Activated effector memory CD4-positive, alpha-beta T cell treated with Interleukin-2 at 50 U/mL for 16 hours (primary cell): ENCODE measurements at places on chromosomes 2 and 18.

DNA sequence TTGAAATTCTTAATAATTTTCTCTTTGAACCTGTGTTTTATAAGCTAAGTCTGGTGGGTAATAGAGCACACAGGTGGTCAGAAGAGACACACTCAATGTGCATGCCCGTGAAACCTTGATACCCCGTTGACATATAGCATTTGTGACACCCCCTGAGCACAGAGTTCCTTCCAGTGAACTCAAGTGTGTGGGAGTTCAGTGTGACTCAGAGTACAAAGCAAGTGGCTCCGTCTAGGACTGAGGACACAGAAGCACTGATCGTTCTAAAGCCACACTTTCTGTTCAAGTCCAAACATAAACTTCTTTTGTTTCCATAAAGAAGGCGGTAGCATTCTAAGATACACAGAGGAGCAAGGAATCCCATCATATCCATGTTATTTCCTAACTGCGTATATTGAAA, 523.6 kb downstream of the PID1 start:
- DNase-seq = no peak

DNA sequence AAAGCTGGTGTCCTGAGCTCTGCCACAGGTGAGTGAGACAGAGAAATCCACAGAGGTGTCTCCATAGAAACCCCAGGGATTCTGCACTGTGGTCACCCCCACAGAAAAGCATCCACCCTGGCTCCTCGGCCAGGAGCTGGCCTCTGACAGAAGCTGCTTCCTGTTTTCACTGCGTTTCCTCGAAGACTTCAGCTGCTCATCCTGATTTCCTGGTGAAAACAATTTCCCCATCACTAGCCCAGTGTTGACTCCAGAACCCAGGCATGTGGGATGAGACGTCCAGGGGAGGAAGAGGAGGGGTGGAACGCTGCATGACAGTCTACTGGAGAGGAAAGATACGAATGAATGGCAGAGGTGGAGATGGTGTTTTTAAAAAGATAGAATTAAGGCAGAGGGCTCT, 60.3 kb upstream of the GPR45 start:
- no peak for DNase-seq

DNA sequence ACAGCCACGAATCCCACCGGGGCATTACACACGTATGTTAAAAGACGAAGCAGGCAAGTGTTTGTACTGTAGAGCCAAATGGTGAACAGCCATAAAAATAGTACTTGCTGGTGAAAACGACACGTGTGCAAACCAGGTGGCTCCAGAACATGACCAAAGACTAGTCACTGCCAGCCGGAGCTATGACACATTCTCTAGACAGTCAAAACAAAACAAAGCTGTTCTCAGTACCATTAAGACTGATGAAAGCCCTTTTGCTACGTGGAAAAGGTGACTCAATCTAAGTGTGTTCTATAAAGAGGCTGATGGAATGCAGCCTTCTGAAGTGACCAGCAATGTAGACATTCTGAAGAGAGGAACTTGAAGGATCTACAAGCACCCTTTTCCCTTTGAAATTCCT, 367.7 kb upstream of the NETO1 start:
- DNase-seq = no peak

GRCh38 chr2:19330436-19330835, 28.0 kb downstream of the OSR1 start:
- no peak for DNase-seq

DNA sequence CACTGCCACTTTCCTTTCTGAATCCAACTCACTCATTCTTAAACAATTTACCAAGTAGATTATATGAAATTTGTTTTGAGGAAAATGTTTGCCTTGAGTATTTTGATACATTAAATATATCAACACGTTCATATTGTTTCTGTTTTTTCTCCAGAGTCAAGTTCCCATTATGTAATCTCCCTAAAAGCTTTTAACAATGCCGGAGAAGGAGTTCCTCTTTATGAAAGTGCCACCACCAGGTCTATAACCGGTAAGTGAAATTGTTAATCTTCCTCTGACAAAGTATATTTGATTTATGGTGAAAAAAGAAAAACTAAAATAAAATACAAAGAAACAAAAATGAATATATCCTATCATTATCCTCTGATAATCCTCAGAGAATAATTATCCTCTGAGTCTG, 838.6 kb downstream of the MBD2 start:
- no peak for DNase-seq

- DNase-seq = no peak
Observed at GRCh38 chr2:40480596-40480995, 28.7 kb upstream of the SLC8A1 start.

GRCh38 chr2:172307800-172308199, 119.6 kb upstream of the ITGA6 start:
- DNase-seq = no peak

DNA sequence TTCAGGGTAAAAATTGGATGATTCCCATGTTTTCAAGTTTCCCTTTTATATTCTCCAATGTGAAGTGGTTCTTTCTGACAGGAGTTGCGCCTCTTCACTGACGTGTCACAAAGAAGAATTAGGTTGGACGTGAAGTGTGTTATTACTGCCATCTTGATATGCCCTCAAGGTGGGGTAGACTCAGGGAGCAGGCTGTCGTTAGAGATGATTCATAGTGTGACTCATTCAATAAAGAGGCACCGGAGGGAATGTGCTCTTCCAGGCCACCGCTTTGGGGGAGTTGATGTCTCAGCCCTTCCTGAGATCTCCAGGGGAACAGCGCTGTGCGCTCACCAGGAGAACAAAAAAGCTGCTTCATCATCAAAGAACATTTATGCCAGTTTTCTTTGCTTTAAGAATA, 3.6 kb upstream of the DGKD start:
- DNase-seq = no peak

- DNase-seq = no peak
Observed at GRCh38 chr18:68840554-68841263, 42.8 kb downstream of the CCDC102B start.

GRCh38 chr2:98605076-98605475, 3.2 kb downstream of the COA5 start:
- DNase-seq = no peak

DNA sequence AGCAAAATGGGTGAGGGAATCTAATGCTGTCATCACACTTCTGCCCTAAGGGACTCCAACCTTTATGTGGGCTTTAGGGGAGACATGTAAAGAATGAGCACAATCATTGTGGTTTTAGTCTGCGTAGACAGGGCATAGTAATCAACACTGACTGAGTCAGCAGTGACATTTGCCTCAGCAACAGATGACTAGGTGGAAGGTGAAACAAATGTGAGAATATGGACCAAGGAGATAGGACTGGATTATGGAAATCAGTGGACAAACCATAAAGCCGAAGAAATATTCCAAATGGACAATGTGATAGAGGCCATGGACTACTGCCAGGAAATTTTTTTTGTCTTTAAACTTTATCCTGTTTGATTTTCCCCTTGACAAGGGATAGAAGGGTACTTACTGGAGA, 83.9 kb downstream of the PDK1 start:
- DNase-seq = no peak

DNA sequence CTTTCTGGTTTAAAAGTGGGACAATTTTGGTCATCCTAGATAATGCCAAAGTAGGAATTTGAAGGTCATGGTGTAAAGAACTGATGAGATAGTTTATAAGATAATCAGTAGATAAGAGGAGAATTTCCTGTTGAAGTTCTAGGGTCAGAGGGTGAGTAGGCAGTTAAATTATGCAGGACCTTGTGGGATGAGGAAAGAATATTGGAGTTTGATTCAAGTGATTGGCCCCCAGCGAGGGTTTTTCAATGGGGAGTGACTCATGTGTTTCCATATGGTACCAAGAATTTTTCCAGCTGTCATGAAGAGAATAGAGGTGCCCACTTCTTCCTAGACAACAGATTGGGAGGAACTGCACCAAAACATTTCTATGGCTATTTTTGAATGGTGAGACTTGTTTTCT, 940.2 kb upstream of the ZEB2 start:
- DNase-seq = no peak

DNA sequence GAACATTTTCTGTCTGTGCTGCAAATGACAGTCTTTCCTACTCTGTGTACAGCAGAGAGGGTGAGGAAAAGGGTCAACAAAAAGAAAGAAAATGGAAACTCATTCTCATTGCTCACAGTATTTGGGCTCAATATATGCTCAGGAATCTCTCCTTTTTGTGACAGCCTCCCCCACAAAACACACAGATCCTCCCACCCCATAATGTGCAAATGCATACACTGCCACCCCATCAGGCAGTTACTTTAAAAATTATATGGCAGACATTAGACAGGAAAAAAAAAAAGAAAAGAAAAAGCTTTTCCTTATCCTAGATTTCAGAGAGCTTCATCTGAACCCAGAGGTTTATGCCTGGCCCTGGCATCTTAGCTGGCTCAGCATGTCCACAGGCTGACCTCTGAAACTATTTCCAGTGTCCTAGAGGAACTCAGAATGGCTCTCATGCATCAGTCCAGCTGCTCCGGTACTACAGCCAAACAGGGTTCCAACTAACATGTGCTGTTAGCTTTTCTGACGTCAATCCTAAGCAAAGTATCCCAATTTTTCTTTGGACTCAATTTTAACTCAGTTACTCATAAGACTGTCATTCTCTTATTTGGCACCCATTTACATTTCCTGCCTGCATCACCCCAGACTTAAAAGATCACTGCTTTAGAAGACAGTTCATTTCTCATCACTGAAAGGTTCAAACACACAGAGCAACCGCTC, 105.9 kb downstream of the RBMS1 start:
- no peak for DNase-seq

- DNase-seq = no peak
Observed at GRCh38 chr2:55729136-55729685, 35.6 kb upstream of the PNPT1 start.

- no peak for DNase-seq
Observed at GRCh38 chr18:48947092-48947491, 3.7 kb downstream of the SMAD7 start.

DNA sequence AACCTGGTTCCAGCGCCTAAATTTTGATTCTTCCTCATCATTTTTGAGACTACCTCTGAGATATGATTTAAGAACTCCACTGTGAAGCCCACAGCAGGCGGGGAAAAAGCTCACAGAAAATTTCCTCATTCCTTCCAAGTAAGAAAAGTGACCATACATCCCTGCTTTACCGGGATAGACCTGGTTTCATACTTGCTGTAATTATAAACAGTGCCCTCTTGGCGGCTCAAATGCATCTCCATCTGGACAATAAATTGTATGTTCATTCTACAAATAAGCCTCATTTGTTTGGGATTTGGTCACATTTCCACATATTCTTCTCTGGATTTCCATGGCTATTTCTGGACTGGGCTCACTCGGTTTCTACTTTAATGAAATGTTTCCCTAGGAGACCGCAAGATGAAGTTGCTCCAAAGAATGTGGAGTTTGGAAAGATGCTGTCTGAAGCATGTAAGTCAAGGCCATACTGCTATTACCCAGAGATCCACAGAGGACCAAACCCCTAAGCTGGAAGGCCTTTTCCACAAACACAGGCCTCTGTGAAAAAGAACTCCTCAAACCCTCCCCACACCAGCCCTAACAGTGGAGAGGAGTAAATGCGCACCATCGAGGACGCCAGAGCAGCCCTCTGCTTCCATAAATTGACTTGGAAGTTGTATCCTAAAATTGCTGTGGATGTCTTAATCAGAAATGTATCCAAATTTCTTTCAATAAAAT, 13.9 kb downstream of the STAT1 start:
- no peak for DNase-seq

DNA sequence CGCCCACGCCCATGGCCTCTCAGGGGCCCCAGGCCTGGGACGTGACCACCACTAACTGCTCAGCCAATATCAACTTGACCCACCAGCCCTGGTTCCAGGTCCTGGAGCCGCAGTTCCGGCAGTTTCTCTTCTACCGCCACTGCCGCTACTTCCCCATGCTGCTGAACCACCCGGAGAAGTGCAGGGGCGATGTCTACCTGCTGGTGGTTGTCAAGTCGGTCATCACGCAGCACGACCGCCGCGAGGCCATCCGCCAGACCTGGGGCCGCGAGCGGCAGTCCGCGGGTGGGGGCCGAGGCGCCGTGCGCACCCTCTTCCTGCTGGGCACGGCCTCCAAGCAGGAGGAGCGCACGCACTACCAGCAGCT, 2.4 kb downstream of the B3GNT7 start:
- DNase-seq = no peak

DNA sequence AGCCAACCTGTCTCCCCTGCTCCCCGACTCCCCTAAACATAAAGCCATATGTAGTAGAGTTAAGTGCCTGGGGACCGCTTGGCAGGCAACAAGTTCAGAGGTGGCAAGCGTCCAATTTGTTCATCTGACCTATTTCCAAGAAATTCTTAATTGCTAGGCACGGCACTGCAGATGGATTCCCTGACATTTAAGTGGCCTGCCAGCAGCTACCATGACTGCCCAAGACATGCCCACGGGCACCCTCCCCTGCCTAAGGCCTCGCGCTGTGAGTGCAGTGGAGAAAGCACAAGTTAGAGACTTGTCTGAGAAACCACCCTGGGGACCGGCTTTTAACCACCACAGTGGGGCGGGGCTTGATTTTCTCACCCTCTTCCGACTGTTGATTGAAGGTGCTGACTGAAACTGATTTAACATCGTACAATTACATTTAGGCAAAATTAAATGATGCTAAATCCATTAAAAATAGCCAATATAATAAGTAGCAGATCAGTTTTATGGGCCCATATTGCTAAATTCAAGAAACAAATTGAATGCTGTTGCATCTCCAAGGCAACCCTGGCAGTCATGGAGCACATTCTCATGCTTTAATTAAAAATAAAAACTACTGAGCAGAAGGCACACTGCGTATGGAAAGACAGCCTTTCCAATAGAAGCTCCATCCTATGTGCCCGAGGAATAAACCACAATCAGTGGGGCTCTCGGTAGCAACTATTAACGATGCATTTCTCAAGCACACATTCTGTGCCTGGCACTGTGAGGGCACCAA, 163.6 kb upstream of the ACAA2 start:
- no peak for DNase-seq

DNA sequence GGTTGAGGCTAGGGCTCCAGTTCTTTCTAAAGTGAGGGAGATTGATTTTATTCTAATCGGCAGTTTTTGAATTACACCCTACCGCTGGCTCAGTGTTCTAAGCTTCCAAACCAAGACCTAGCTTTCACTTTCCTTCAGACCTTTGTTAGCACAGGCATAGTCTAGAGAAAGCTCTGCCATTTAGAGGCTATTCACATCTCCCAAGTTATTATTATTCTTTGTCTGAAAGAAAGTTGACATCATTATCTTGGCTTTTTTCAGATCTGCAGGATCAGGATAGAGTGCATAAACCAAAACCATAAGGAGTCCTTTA, 276.8 kb downstream of the ASXL3 start:
- DNase-seq = no peak

- no peak for DNase-seq
Observed at GRCh38 chr2:100320547-100321178, 1.6 kb downstream of the LONRF2 start.

- no peak for DNase-seq
Observed at GRCh38 chr2:55877087-55877436, 46.5 kb downstream of the EFEMP1 start.
